Astrocyte (in vitro differentiated cells and primary cell): ENCODE measurements at places on chromosomes 7 and 10.

GRCh38 chr10:82925547-82925946 lies 1050.6 kb downstream of the NRG3 start:
- peak; percentile 59 for DNase-seq

DNA sequence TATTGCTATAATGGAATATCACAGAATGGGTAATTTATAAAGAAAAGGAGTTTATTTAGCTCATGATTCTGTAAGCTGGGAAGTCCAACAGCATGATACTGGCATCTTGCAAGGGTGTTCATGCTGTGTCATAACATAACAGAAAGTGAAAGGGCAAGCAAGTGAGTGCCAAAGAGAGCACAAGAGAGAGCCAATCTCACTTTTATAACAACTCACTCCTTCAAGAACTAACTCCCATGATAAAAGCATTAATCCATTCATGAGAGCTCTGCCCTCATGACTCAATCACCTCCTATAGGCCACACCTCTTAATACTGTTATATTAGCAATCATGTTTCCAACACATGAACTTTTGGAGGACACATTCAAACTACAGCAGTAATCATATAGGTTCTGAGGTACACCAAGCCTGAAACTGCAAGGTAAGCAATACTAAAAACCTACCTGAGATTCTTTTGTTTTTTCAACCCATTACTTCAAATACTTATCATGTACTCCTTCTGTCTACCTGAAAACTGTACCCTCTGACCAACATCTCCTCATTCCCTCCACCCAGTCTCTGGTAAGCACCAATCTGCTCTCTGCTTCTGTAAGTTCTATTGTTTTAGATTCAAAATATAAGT lies 219.7 kb downstream of the MTERF1 start:
- DNase-seq: no peak

DNA sequence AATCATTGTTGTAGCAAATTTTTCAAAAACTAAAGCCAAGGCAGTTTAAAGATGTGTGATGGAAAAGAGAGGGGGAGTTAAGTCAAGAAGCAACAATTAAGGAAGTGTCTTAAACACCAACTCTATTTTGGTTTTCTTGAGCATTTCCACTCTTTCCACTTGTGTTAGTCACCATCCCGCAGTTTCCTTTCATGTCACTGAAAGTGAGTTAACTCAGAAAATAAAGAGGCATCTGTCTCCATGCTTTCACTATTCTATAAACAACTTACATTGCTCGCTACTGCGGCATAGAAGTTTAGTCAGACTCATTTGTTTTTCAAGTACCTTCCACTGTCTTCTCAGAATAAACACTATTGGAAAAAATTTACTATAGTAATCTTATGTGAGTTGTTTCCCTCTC lies 284.9 kb upstream of the SEMA3D start:
- DNase-seq: peak; percentile 86

GRCh38 chr10:24900888-24901685 lies 51.3 kb downstream of the PRTFDC1 start:
- DNase-seq: no peak

- DNase-seq: peak; percentile 5
These were observed 1.2 kb downstream of the TSPAN12 start for GRCh38 chr7:120856621-120857352.

GRCh38 chr7:134024739-134025138 lies 102.4 kb upstream of the LRGUK start:
- DNase-seq: peak; percentile 37

DNA sequence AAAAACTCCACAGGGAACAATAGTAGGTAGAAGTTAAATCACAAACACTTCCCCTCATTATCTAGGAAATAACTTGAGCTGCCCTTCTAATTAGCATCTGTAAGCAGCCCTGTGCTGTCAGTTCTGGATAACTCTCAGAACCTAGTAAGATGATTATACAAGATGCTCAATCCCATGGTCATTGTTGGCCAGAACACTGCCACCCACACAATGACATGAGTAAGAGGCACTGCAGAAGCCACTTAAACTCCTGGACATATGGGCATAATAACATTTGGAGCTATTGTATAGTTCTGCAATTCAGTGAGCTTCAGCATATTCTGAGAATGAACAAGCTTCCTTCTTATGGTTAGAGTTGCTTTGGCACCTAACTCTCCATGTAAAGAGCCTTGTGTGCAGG lies 153.8 kb downstream of the PLPP4 start:
- DNase-seq: no peak

DNA sequence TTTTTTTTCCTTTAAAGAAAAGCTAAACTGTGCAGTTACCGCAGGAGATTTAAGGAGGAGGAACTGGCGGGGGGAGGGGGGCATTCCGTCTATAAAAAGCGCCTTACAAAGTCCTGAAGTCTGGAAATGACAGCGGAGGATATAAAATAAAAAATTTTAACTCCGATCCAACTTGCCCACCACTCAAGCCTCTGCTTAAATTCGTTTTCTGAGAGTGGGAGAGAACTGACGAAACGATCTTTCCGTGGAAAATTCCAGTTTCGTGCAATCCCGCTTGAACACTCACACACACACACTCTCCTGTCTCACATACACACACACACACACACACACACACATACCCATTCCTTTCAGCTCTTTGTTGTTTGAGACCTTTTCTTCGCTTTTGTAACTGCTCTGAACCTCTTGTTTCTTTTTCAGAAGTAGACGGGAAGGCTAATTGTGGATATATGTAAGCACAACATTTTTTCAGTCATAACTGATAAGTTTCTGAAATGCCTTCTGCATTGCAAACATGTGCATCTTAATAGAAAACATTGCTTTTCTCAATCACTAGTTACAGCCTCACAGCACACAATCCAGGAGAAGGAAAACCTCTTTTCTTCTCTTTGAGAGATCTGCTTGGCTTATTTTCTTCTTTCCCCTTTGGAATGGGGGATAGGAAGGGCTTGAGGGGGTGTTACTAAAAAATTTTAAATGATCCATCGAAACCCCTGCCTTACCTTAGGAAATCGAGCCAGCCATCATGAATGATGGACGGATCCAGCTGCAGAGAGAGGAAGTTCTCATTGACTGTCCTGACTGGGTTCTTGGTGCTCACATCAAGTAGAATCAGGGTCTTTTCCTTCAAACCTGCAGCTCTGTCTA lies 628 bp downstream of the HPSE2 start:
- DNase-seq: no peak

GRCh38 chr7:17934094-17934493 lies 6.2 kb downstream of the SNX13 start:
- DNase-seq: peak; percentile 22

DNA sequence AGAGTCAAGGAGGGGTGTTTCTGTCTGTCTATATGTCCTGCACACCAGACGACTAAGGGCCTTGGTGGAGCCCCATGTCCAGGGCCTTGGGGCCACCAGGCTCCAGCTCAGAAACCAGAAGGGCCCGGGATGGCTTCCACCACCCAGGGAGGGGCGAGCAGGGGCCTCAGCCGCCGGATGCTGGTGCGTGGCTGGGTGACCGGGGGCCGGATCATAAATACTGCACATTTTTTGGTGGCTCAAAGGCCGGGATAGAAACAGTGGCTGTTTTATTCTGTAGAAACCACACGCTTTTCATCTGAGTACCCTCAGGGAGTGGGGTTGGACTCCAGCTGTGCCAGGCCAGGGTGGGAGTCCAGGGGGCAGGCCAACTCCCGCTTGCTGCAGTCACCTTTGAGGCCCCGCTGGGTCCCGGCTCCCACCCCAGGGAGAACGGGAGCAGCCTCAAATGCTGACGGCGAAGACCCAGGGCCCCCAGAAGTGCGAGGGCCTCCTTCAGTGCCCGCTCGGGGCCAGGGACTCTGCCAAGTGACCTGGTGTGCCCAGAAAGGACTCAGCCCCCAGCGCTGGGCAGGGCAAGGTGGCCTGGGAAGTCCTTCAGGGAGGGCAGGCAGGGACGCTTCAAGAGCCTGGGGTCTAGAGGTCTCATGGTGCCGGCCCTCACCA lies 28.2 kb downstream of the PDGFA start:
- DNase-seq: no peak

DNA sequence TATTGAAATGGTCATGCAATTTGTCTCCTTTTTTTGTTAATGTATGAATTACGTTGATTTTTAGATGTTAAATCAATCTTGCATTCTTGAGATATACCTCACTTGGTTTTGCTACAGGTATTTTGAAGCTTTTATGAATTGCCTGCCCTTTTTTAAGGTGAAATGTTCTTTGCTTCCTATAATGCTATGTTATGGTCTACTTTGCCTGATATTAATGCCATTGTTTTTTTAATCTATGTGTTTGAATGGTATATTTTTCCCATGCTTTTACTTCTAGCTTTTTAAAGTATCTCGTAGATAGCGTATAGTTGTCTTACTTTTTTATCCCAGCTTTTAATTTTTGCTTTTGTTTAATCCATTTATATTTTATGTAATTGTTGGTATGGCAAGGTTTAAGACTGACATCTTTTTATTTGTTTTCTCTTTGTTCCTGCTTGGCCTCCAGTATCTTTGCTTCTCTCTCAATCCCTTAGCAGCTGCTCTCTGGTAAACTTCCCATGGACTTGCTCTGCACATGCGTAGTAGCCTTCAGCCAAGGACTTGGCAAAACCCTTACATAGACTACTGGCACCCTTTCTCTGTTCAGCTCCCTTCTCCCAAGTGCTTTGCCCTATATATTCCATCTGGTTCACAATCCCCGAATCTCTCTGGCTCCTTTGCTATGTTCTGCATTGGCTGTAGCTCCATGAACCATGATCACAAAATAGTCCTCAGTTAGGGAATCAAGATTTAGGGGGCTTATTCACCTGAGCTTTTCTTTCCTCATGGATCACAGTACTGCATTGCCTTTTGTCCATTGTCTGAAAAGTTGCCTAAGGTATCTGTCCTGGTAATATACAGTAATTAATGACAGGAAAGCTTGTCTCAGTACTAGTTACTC lies 8.4 kb downstream of the TRIM24 start:
- DNase-seq: no peak

- DNase-seq: no peak
These were observed 24.7 kb upstream of the AMZ1 start for GRCh38 chr7:2663121-2663886.

- no peak for DNase-seq
These were observed 258.5 kb downstream of the DNAJB6 start for GRCh38 chr7:157595086-157595855.

GRCh38 chr10:130772056-130772455 lies 539.5 kb downstream of the TCERG1L start:
- DNase-seq: no peak

DNA sequence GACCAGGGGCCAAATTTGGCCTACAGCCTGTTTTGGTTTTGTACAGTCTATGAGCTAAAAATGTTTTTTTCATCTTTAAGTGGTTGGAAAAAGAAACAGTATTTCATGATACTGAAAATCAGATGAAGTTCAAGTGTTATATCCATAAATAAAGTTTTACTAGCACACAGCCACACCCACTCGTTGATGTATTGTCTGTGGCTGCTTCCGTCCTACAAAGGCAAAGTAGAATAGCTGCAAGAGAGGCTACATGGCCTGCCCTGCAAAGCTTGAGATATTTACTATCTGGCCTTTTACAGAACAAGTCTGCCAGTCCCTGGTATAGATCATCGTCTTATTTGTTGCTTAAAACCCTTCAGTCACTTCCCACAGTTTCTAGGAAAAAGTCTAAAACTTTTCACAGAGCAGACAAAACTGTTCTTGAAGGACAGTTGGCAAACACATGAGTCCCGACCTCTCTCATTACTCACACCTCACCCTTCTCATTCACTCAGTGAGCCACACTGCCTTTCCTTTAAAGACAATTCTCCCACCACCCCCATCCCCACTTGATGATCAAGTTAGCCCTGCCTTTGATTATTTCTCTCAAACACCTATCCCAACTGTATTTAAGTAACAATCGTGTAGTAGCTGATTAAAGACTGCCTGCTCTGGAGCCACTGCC lies 9.9 kb downstream of the RHEB start:
- DNase-seq: no peak

- peak; percentile 22 for DNase-seq
These were observed 58.7 kb upstream of the TFEC start for GRCh38 chr7:116089293-116089692.

DNA sequence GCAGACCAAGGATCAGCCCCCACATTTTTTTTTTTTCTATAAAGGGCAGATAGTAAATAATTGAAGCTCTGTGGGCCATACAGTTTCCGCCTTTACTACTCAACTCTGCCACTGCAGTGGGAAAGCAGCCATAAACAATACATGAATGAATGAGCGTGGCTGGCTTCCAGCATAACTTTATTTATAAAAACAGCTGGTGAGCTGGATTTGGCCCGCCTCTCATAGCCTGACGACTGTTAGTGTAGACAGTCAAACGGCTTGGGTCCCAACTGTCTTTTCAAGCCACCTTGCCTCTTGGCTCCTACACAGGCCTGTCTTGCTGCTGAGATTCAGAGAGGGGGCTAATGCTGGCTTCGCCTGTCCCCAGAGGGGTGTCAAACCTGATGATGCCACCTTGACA lies 169.8 kb upstream of the GPR26 start:
- no peak for DNase-seq

DNA sequence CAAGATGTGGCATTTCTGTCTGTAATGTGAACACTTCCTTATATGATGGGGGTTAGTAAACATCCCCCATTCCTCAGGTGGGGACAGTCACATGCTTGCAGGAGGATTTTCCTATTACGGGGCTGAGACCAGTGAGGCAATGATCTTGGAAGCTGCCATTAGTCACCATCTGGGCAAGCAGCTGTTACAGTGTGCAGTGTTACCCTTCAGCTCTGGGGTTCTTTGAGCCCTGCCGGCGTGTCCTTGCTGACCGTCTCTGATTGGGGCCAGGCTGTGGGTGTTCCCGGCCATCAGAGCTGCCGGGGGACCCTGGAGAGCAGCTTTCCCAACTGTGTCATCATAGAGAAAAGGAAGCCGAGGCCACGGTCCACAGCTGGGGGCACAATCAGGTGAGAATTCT lies 126.8 kb upstream of the FAM20C start:
- DNase-seq: peak; percentile 66

DNA sequence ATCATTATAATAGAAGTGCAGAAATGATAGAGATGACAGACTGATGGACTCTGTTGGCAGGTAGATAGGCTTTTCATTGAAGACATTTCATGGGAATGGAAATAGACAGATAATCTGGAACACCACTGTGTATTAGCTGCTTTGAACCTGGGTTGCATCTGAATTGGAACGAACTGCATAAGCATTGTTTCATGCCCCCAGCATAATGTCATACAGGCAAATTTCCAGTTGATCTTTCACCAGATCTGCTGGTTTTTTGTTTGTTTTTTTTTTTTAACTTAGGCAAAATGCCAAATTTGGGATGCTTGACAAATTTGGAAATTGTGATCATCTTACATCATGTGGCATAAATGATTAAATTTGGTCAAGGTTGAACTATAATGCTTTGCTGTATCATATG lies 172.1 kb upstream of the AOAH start:
- no peak for DNase-seq
